ENCODE measurements at places on chromosomes 7 and 10.

DNA sequence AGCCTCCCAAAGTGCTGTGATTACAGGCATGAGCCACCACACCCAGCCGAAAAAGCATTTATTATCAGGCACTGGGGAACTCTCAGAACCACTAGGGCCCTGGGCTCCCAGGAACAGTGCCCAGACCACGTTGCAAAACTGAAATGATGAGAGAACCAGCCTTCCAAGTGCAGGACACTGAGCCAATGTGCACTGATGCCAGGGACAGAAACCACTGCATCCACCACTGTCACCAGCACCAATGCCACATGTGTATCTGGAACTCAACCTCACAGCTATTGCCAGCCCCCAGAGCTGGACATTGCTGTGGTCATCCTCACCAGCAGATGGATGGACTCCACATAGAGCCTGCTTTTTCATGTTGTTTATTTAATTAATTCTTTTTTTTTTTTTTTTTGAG lies 28.2 kb upstream of the TPST1 start:
- no peak for DNase-seq

DNA sequence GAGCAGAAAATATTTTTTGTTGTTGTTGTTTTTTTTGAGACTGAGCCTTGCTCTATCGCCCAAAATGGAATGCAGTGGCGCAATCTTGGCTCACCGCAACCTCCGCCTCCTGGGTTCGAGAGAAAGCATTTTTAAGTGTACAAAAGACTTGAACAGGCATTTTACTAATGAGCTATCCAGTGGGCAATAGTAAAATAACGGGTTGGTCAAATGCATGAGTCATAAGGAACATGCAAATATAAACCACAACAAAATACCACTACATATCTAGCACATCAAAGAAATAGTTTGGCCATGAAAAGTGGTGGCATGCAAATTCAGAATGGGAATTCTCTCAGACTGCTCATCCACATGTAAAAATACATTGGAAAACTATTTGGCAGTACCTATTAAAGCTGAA lies 71.7 kb upstream of the TMEM106B start:
- no peak for DNase-seq

GRCh38 chr10:97686301-97686961 lies 610 bp downstream of the AVPI1 start:
- DNase-seq: no peak

DNA sequence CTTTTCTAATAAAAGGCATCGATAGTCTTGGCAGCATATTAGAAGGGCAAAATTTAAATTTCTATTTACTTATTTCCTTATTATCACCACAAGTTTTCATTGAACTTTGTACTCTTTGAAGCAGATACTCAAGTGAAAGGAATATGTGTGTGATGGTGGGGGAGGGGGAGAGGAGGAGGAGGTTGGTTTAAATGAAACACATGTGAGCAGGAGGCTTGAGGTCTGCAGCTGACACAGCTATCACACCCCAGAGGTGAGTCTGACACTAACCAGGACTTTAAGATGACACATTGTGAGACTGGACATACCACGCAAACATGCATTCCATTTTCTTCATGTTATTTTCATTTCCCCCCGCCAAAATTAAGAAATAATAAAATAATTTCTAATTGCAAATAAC lies 63.3 kb downstream of the CTTNBP2 start:
- DNase-seq: no peak

- no peak for DNase-seq
Measured at GRCh38 chr7:105133358-105133757, 119.4 kb downstream of the KMT2E start.

DNA sequence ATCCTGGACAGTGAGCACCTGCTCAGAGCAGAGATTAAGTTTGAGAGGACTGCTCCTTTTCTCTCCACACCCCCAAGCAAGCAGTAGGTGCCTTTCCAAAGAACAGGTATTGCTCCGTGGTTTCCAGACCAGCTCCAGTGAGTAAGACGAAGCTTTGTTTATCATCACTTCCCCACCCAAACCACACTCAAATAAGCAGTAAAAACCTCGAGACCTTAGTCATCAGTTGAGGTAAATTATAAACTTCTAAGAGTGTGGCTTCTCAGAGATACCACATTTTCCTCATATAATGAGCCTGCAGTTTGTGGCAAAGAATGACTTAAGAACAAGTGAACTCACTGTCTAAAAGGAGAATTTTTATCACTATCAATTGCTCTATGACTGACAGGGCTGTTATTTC lies 50.0 kb upstream of the GRB10 start:
- no peak for DNase-seq

GRCh38 chr10:13803566-13804554 lies 217.1 kb downstream of the PRPF18 start:
- no peak for DNase-seq

GRCh38 chr10:624605-625332 lies 64.7 kb downstream of the DIP2C start:
- peak; percentile 45 for DNase-seq

All from nephron progenitor cell (in vitro differentiated cells).